ENCODE measurements at places on chromosomes 5 and 9. TPM values are rescaled to one million over a fixed set of nuclear protein-coding genes. Genes with fewer than 3 reads are reported as not detected.

RNF38 gene
- total RNA-seq, result 14.0 TPM

MAP1B gene
- total RNA-seq, result 155 TPM

SHROOM1 gene
- 5.3 TPM for total RNA-seq

SCGB3A2 gene
- total RNA-seq, result not detected

GRXCR2 gene
- not detected for total RNA-seq

SLC36A3 gene
- total RNA-seq, result not detected

FOXD1 gene
- total RNA-seq, result 1.1 TPM

HTR1A gene
- not detected for total RNA-seq

FAM114A2 gene
- 31.9 TPM for total RNA-seq

FBXW11 gene
- 67.5 TPM for total RNA-seq

PAEP gene
- total RNA-seq, result not detected

BAAT gene
- not detected for total RNA-seq

NR2F1-AS1 gene
- 17.1 TPM for total RNA-seq

MRPS30 gene
- 61.0 TPM for total RNA-seq

TLX3 gene
- total RNA-seq, result not detected

SPINK1 gene
- not detected for total RNA-seq

HMMR gene
- total RNA-seq, result 17.9 TPM

HMCN2 gene
- under 0.01 TPM for total RNA-seq

C9 gene
- total RNA-seq, result 0.25 TPM

EEIG1 gene
- 5.2 TPM for total RNA-seq

INSL6 gene
- not detected for total RNA-seq

AIF1L gene
- total RNA-seq, result 64.6 TPM

JADE2 gene
- total RNA-seq, result 23.7 TPM

MATR3 gene
- 361 TPM for total RNA-seq

NR6A1 gene
- 0.39 TPM for total RNA-seq

SERF1A gene
- total RNA-seq, result 1.8 TPM

CDH18 gene
- not detected for total RNA-seq

SLC34A3 gene
- total RNA-seq, result not detected

DOCK2 gene
- 0.20 TPM for total RNA-seq

PCDHB3 gene
- total RNA-seq, result 0.35 TPM

GABRA1 gene
- total RNA-seq, result not detected

COL27A1 gene
- total RNA-seq, result 4.4 TPM

RUFY1 gene
- 51.8 TPM for total RNA-seq

FBXO38 gene
- total RNA-seq, result 79.4 TPM

SLC46A2 gene
- total RNA-seq, result not detected

S100Z gene
- not detected for total RNA-seq

CCL21 gene
- total RNA-seq, result not detected

KIF12 gene
- total RNA-seq, result 0.53 TPM

CTSV gene
- total RNA-seq, result 1.1 TPM

MELK gene
- 28.6 TPM for total RNA-seq

IFNA2 gene
- total RNA-seq, result not detected

IGFBPL1 gene
- total RNA-seq, result 0.33 TPM

RAB3C gene
- total RNA-seq, result 0.14 TPM

C5orf58 gene
- not detected for total RNA-seq

PPP1R26 gene
- total RNA-seq, result 16.6 TPM

PRUNE2 gene
- 21.2 TPM for total RNA-seq

PCDHGA1 gene
- total RNA-seq, result 0.20 TPM

Data from pulmonary artery endothelial cell (primary cell).